ENCODE measurements at places on chromosomes 12 and 14. TPM values are rescaled to one million over a fixed set of nuclear protein-coding genes. Genes with fewer than 3 reads are reported as not detected.
A peak's percentile ranks its signal among the peaks of the same experiment; 100 is the strongest.

GRCh38 chr12:23611320-23611719 is 338.1 kb downstream of the SOX5 start:
- DNase-seq: no peak

GRCh38 chr14:74531467-74531866 is 37.9 kb downstream of the ISCA2 start:
- DNase-seq: peak; percentile 55

- no peak for DNase-seq
Observed at GRCh38 chr12:66010787-66011547, 119.6 kb downstream of the LLPH start.

DNA sequence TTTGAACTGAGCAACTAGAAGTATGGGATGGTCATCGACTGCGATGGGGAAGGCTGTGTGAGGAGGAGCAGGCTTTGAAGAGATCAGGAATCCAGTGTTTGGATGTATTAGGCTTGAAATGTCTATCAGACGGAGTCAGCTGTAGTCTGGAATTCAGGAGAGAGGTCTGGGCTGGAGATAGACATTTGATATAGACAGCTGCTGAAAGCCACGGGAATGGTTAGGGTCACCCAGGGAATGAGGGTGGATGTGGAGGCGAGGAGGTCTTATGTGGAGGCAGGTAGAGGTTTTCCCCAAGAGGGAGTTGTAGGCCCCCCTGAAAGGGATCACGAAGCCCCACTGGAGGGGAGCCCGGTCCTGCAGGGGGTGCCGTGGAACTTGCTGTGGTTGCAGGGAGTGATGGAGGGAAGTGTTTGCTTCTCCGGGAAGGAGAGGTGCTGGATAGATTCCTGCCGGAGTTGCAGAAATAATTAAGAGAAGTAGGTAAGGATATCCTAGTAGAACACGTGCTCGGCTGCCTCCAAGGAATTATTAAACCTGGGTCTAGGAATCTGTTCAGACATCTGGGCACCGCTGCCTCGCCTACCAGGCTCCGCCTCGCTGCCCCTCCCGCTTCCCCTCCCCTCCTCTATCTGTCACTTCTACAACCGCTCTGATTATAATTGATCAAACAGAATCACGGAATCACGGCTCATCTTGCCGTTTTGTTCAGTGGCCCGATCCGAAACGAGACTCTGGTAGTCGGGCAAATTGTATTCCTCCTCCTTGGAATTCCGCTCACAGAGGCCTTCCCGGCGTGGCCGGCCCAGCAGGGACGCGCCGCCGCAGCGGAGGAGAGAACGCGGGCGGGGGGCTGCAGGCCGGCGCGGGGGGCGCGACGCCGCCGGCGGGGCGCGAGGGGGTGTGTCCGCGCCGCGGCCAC is 826 bp upstream of the CACNA1C start:
- no peak for DNase-seq

GRCh38 chr12:69099201-69099837 is 140.1 kb upstream of the CPSF6 start:
- DNase-seq: no peak

- no peak for DNase-seq
Observed at GRCh38 chr12:118650586-118650960, 274.2 kb downstream of the SUDS3 start.

- DNase-seq: peak; percentile 90
Observed at GRCh38 chr12:123043536-123044001, 63.1 kb downstream of the ARL6IP4 start.

- no peak for DNase-seq
Observed at GRCh38 chr12:6535697-6535946, 1.3 kb downstream of the GAPDH start.

DNA sequence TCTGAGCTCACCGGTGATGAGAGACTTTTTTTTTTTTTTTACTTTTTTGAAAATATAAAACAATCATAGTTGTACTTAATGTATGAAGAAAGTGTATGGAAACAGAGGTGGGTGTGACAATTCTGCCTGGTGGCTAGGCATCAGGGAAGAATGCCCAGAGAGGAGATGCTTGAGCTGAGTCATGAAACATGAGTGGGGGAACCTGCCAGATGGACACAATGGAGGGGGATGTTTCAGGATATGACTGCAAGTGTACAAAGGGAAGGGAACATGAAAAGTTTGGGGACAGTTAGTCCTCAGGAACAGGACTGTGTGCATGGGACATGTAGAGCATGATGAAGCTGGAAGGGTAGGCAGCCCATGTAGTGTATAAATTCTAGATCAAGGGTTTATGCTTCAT is 274.2 kb upstream of the E2F7 start:
- no peak for DNase-seq

GRCh38 chr12:11774821-11775220 is 125.3 kb downstream of the ETV6 start:
- DNase-seq: no peak

DNA sequence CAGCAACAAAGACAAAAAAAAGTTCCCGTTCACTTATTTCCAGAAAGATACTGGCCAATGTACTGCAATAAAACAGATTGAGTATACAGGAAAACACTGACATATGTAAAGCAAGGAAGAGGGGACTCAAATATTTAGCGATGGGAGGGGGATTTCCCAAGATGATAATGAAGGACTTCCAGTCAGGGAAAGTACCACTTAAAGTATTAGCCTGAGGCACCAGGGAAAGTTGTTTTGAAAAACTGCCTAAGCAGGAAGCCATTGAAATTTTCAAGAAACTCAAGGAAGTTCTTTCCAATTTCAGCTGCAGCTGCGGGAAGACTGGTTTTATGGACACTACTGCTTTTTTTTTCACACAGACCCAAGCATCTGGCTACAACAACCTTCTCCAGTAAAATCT is 1007.4 kb upstream of the NOVA1 start:
- no peak for DNase-seq

GRCh38 chr12:9757433-9758025 is 3.2 kb downstream of the CD69 start:
- DNase-seq: no peak

DNA sequence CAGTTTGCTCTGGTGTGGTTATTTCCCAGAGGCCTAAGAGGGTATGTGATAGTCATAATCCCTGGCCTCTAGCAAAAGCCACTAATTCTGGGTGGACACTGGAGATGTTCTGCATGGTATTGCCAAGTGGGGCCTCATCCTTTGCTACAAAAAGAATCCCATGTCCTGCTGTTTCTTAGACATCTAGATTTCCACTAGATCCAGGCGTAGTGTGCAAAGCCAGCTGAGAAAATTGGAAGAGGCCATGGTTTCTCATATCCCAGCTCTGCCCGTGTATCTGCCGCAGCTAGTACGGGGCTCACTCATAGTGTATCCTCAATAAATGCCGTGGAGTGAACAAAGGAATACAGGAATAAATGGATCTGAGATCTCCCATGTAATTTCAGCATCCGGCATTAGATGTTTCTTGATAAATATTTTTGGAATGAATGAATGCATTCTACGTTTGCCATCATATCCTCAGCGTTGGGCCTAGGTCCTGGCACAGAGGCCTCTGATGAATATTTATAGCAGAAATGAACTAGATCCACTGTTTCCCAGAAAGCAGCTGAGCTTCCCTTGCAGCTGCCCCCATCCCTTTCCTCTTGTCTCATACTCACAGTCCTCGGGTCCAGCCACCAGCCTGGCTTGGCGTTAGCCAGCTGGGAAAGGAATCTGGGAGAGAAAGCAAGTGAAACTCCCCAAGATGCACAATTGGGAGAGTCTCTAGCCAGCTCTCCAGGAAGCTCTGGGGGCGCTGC is 76.3 kb upstream of the NOS1 start:
- DNase-seq: no peak

The ASCL4 gene
- not detected for total RNA-seq

The TRPV4 gene
- 0.35 TPM for total RNA-seq

The AKAP5 gene
- total RNA-seq: 0.16 TPM

The TMEM117 gene
- 5.8 TPM for total RNA-seq

Data from Right ventricle myocardium superior (tissue), 1 donor.